ENCODE measurements at places on chromosomes 7 and 10.
A peak's percentile ranks its signal among the peaks of the same experiment; 100 is the strongest.

DNA sequence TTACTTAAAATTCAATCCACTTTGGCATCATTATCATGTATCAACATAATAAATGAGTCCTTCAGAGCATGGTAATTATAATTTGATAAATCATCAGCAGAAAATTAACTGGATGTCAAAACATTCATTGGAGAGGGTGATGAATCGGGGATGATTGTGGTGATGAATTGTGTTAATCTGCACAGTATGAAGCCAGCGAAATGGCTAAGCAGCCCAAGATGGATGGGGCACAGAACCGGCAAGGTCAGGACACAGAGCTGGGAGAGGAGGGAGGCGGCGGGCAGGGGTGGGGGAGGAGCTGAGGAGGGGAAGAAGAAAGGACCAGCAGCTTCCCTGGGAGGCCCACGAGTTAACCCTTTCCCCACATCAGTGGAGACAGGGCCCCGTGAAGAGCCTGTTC is 536.1 kb downstream of the LRMDA start:
- no peak for ATAC-seq

DNA sequence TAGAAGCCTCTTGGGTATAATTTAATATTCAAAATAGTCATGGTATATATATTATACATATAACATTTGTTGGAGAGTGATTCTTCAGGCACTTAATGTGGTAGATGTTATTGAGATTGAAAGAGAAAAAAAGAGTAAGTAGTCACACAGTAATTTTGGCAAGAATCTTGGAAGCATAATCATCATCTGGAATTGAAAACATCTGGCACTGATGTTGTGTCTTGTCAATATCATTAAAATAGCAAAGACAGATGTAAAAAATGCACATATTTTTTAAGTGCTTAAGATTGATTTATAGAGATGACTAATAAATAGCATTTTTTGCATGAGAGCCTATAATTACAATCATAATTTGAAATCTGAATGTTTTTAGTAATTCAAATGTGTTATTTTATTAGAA is 9.5 kb downstream of the SEMA3D start:
- ATAC-seq, result no peak

DNA sequence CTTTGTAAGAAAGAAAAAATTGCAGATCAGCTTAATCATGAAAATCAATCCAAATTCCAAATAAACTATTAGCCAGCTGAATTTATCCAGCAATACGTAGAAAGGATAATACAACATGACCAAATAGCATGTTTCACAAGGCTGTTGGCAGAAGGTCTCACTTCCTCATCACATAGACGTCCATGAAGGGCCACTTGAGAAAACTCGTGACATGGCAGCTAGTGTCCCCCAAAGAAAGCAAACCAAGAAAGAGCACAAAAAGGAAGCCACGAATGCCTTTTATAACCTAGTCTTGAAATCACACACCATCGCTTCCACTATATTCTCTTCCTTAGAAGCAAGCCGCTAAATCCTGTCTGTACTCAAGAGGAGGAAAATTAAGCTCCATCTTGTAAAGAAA is 105.6 kb upstream of the NRBF2 start:
- ATAC-seq, result peak; percentile 67

- ATAC-seq, result no peak
These were observed 11.4 kb upstream of the PTN start for GRCh38 chr7:137354961-137355360.

- no peak for ATAC-seq
These were observed 85.1 kb upstream of the KMT2C start for GRCh38 chr7:152520861-152521302.

- no peak for ATAC-seq
These were observed 55.0 kb downstream of the BTAF1 start for GRCh38 chr10:91978585-91978984.

DNA sequence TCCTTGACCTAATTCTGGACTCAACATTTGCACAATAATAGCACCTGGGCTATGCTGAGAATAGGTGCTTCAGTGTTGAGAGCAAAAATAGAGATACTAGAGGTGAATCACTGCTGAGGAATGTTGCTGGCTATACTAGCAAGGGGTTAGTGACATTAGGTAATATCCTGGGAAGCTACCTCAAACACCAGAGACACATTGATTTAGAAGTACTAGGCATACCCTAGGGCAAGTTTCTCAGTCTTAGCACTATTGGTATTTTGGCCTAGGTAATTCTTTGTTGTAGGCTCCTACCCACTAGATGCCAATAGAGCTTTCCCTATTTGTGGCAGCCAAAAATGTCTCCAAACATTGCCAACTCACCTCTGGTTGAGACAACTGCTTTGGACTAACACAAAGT is 484.0 kb upstream of the MBL2 start:
- no peak for ATAC-seq

- no peak for ATAC-seq
These were observed 32.0 kb downstream of the ITGB8 start for GRCh38 chr7:20362574-20363253.

GRCh38 chr10:49360271-49361177 is 35.4 kb downstream of the DRGX start:
- no peak for ATAC-seq

DNA sequence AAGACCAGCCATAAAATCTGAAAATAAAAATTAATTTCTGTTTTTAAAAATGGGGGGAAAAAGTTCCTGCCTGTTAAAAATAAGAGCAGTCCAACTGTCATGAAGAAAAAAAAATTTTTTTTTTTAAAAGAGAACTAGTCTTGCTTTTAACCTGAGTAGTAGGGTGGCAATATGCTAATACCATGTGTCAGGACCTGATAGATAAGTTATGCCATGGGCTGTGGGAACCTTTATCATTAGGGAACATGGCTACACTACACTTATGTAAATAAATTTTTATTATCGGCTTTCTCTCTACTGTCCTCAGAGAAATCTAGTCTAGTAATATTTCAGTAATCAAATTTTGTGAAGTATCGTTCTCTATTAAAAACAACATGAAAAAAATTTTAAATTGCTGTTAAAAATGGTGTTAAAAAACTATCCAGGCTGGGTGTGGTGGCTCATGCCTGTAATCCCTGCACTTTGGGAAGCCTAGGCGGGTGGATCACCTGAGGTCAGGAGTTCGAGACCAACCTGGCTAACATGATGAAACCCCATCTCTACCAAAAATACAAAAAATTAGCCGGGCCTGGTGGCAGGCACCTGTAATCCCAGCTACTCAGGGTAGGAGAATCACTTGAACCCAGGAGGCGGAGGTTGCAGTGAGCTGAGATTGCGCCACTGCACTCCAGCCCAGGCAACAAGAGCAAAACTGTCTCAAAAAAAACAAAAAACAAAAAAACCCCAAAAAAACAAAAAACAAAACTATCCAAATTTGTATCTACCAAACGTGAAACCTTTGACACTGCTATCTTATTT is 20.7 kb downstream of the NT5C3A start:
- no peak for ATAC-seq

GRCh38 chr7:33870120-33870519 is 35.2 kb upstream of the BMPER start:
- no peak for ATAC-seq

GRCh38 chr10:102449321-102450123 is 1.8 kb downstream of the C10orf95 start:
- peak; percentile 82 for ATAC-seq

- ATAC-seq, result peak; percentile 85
These were observed 47.1 kb upstream of the SVIL start for GRCh38 chr10:29681676-29682448.

DNA sequence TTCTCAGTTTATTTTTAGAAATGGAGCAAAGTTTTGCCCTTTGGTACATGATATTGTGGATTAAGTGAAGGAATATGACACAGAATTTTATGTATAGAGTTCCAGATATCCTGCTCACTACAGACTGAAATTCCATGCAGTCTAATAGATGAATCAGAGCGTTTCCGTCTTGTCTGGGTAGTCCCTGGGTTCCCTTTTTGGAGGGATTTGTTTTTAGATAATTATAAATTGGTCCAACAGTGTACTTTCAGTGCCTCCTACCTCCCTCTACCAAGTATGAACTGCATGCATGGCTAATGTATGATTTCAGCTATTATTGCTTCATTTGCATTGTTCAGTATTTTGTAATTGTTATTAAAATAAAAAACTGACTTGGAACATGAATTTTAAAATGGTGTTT is 74.4 kb downstream of the SEPTIN7 start:
- no peak for ATAC-seq

GRCh38 chr10:92200564-92200963 is 90.3 kb downstream of the CPEB3 start:
- no peak for ATAC-seq

DNA sequence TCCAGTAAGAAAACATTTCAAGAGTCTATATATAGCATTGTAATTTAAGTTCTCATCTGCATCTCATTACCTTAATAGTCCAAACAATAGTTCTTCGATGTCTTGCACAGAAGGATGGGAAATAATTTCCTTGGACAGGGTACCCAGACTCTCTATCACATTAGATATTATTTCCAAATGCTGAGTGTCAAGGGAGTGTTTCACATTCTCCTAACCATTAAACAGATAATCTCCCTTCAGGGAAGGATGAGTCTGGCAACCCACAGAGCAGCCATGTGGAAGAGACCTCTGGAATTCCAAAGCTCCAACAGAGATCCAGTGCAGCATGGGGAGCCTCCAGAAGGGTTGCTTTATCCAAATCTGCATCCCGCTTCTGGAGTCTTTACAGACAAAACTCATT is 89.6 kb downstream of the FZD1 start:
- no peak for ATAC-seq

GRCh38 chr7:98133621-98134303 is 27.1 kb downstream of the LMTK2 start:
- ATAC-seq, result peak; percentile 32

GRCh38 chr7:6446838-6447580 is 745 bp downstream of the DAGLB start:
- ATAC-seq, result peak; percentile 72

DNA sequence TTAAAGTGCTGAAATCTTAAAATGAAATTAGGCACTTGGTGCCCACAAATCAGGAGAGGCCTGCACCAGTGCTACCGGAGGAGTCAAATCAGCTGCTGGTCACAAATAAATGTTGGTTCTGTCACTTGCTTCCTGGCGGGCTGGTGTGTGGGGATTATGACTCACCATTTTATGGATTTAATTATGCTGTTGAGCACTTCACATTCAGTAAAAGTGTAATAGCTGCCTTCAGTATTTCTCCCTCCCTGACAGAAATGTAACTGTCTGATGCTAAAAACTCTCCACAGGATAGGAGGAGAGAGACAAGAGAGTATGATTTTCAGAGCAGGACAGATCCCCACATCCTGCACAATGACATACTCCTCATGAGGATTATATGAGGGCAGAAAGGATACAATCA is 186.0 kb downstream of the JAZF1 start:
- ATAC-seq, result no peak

- ATAC-seq, result no peak
These were observed 74.9 kb upstream of the NRBF2 start for GRCh38 chr10:63058236-63058635.

GRCh38 chr10:91887272-91888076 is 21.8 kb downstream of the FGFBP3 start:
- ATAC-seq, result peak; percentile 68

DNA sequence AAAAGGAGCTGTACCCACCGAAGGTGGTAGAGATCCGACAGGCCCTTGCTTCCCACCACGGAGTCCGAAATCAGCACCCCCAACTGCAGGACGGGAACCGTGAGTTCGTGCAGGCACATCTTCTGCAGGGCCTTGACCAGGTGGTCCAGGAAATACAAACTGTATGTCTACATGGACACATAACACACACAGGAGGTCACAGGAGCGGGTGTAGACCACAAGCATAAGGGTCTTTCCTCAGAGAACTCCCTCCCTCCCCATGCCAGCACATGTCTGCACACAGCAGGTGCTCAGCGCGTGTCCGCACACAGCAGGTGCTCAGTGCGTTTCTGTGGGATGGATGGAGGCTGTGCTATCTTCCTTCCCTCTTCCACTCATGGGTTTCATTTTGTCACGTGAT is 69.7 kb downstream of the CFAP46 start:
- no peak for ATAC-seq

- no peak for ATAC-seq
These were observed 514 bp upstream of the CHAT start for GRCh38 chr10:49613165-49613881.

DNA sequence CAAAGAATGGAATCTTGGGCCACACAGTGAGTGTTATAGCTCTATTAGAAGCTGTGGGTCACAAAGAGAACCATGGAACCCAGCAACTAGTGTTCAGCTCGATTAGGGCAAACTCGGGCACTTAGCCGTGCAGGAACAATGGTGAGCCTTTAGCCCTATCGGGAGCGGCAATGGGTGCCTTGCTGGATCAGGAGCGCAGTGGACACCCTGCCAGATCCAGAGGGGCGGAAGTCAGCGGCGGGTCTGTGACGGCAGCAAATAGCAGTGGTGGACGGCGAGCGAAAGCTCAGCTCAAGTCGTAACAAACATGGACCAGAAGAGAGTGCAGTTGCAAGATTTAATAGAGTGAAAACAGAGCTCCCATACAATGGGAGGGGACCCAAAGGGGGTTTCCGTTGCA is 43.9 kb upstream of the NRG3 start:
- no peak for ATAC-seq

DNA sequence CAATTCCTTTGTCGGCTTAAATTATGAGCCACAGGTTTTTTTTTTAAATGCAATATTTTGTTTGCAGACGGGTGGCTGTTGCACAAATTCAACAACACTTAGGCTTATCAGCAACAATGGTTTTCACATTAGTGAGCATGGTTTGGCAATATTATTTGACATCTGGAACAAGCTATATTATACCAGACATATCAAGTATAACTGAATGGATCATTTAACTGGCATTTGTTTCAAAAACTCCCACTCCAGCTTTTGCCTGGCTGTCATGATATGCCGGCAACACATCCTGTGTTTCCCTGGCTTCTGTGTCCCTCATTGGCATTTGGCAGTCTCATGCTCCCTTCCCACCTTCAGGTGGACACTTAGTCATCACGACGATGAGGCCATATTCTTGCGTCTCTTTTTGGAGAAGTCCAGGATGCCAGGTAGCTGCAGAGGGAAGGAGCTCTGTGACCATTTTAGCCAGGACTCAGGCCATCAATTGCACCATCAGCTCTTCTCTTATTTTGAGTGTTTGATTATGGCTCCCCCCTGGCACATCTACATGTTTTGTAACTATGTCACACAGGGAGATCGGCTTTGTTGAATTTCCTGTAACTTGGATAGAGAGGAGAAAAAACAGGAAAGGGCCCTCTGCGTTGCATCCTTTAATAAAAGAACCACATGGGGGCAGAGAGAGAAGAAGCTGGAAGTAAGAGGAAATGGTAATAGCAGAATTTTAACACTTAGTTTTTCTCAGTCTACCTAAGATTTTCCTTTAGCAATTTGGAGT is 413.9 kb downstream of the LRMDA start:
- no peak for ATAC-seq

GRCh38 chr7:77989981-77990566 is 191.5 kb downstream of the PHTF2 start:
- ATAC-seq, result no peak

- no peak for ATAC-seq
These were observed 182.2 kb downstream of the PHF14 start for GRCh38 chr7:11155883-11156282.

GRCh38 chr7:34487391-34488115 is 170.5 kb upstream of the NPSR1 start:
- no peak for ATAC-seq

DNA sequence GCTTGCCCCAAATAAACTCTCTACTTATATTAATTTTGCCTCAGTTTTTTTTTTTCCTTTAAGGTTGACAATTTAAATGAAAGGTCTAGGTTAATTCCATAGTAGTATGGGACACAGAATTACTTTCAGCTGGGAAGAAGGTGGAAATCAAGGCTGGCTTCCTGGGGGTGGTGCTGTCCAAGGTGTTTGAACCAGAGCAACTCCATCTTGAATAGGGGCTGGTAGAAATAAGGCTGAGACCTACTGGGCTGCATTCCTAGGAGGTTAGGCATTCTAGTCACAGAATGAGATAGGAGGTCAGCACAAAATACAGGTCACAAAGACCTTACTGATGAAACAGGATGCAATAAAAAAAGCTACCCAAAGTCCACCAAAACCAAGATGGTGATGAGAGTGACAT is 1190.8 kb upstream of the AUTS2 start:
- ATAC-seq, result no peak
